ENCODE measurements at places on chromosomes 7 and 10.

GRCh38 chr7:26100406-26101339 is 51.3 kb upstream of the NFE2L3 start:
- DNase-seq, result peak; percentile 74

- no peak for DNase-seq
Observed at GRCh38 chr7:117157241-117158209, 165.3 kb downstream of the WNT2 start.

DNA sequence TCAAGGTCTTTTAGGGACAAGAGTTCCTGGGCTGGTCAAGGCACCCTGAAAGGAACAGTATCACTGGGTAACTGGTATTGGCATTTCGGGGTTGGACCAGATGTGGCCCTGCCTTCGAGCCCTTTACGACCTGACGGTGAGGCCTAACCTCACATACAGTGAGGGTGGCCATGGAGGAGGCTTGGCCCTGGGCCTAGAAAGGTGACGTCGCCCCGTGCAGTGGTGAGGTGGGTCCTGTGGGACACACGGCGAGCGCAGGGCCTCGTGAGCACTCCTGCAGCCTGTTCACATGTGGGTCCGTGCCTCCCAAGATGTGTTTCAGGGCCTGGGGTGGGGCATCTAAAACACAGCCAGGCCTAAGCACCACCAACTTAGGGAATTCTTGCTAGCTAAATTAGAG is 36.1 kb downstream of the CRHR2 start:
- no peak for DNase-seq

- no peak for DNase-seq
Observed at GRCh38 chr7:2158331-2159175, 74.2 kb downstream of the MAD1L1 start.

- no peak for DNase-seq
Observed at GRCh38 chr10:129637010-129637409, 170.0 kb downstream of the MGMT start.
